NCI-H1436 treated with DMSO at 0.1 percent for 48 hours (cell line): ENCODE measurements at places on chromosomes 3 and 15.

DNA sequence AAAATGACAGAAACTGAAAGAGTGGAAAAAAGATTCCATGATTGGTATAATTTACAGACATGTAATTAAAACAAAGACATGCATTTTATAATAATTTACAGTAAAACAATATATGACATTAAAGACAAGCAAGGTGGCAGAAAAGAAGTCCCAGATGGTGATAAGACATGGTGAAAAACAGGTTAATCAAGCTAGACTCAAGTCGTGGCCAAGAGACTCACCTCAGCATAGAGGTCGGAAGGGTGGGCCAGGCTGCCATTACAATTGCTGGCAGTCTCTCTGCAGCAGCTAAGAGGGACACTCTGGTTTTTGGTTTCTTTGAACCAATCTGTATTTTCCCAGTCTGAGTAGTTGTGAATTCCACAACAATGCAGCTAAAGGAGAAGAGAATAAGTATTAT, 18.4 kb downstream of the TSPAN3 start:
- no peak for DNase-seq

DNA sequence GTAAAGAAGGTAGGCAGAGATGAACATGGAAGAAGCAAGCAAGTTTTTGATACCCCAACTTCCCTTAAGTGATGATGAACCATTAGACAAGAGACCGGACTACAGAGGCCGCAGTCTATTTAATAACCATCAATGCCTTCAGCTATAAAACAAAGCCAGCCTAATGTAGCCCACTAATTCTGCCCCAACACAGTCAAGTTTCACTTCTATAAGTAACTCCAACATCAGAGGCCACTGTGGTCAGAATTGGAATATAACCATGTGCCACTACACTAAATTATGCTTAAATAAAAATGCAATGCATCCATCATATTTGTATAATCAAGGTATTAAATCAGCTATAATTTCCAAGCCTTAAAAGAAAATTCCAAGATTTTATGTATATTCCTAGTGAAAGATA, 234.7 kb downstream of the FOXP1 start:
- no peak for DNase-seq

DNA sequence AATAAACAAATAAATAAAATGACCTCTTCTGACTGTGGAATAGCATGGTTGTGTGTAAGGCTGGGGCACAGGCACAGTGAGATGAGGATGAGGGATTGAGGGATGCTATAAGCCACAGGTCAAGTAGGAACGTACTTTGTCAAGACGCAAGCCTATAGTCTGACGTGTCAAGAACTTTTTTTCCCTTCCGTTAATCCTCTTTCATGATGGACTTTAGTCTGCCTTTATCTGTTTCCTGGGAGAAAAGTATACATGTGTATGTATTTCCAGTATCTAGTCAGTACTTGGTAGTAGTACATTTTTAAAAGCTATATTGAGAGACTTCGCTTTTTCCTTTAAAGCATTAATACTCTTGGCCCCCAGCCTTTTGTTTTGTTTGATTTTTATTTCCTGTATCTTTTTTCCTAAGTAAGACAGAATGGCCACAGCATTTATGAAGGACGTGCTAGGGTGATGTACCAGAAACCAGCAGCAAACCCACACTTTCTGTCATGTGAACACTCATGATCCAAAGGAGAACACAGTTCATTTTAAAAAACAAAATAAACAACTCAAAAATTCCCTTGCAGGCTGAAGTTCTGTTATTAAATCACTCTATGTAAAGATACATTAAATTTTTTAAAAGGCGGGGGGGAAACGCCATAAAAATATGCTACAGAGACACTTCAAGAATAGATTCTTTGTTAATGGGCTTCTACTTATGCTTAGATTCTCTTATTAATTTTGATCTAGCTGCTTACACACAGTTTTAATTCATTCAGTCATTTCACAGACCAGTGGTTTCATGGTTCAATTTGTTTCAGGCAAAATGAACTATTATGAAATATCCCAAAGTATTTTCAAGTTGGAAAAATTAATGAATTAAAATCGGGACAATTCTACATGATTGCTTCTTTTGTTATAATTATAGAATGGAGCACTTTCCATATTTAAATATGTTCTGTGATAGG, 114.7 kb downstream of the SNRK start:
- no peak for DNase-seq

DNA sequence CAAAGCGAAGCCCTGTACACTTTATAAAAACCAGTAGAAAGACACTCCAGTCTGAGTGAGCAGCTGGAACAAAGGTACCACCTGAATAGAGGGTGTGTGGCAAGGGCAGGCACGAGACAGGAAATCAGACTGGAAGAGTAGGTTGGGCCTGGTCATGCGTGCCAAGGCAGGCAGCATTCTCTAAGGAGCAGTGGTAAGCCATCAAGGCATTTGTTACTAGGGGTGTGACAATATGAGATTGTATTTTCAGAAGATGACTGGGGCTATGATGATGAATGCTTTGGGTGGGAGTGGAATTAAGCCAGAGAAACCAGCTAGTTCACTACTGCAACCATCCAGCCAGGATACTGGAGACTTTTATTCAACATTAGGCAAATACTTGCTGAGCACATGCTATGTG, 5.0 kb downstream of the JMJD7 start:
- DNase-seq = no peak

GRCh38 chr15:85692321-85692720, 102.4 kb downstream of the KLHL25 start:
- no peak for DNase-seq

DNA sequence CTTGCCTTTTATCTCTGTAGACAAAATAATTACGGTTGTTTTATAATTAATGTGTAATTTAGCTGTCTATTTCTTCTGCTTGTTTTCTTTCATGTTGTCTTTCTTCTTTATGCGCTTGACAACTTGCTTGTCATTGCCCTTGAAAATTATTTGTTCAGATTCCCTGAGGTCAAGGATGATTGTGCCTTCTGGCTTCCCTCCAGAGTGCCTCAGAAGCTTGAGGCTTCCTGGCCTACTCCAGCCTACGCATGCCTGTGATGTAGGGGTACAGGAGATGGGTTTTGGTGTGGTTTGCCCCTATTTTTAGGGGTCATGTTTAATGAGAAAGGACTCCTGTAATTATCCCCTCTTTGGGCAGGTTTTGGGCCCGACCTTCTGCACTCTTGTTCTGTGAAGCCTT, 231.5 kb downstream of the SV2B start:
- no peak for DNase-seq

- DNase-seq = peak; percentile 13
Measured at GRCh38 chr3:134798681-134799311, 3.7 kb downstream of the EPHB1 start.

DNA sequence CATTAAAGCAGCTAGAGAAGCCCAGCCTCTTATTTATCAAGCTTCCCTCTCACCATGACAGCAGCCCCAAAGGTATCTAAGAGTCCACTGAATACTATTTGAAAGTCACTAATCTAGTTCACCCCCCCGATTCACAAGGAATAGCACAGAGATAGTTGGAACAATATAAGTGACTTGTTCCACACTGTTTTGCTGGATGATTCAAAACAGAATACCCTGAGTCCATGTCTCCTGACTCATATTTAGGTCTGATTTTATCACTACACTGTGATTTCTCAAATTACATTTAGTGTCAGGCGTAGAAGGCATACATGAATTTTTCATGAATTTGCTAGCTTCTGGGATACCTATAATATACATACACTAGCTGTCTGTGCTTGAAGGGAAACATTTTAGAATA, 18.7 kb upstream of the EOGT start:
- DNase-seq = no peak

DNA sequence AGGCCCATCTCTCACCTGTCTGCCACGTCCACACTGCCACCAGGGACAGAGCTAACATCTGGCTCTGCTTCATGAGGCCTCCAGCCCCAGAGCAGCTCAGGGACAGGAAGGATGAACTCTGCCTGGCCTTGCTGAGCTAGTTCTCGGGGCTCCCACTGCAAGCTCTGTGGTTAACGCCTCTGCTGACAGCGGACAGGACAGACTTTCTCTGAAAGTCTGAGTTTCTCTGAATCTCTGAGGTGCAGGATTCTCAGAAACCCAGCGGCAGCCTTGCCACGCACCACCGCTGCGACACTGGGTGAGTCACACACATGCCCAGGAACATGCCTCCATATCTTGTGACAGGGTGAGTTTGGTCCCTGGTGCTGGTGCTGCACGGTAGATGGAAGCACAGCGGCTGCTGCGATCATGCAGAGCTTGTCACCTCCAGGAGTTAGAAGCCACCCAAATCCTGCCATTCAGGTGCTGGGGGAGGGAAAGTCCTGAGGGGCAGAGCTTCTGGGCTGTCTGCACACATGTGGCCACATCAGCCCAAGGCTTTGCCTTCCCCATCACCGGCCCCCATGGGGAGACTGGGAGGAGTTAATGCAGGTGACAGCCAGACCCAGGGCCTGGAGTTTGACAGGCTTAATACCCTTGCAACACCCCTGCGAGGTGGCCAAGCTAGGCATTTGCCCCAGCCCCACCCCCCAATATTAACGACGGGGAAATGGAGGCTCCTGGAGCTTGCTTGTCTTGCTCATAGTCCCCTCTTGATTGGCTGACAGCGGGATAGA, 267.0 kb downstream of the PLCL2 start:
- no peak for DNase-seq

- DNase-seq = no peak
Measured at GRCh38 chr3:15500107-15500724, 21.3 kb downstream of the COLQ start.

GRCh38 chr3:56988458-56989168, 71.9 kb upstream of the SPATA12 start:
- DNase-seq = peak; percentile 1

DNA sequence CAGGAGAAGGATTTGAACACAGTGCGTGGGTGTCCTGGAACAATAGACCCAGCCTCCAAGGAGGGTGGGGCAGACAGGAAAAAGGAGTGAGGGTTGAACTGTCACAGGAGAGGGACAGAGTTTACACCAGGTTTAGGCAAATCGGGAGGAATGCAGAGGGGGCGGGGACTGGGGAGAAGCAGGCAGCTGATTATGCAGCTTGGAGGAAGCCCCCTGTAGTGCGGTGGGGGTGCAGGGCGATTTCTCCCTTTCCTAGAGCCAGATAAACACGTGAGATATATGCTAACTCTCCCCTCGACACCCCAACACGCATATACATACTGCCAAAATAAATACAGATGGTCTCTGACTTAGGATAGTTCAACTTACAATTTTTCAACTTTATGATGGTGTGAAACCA, 108.6 kb upstream of the PRR20G start:
- no peak for DNase-seq

DNA sequence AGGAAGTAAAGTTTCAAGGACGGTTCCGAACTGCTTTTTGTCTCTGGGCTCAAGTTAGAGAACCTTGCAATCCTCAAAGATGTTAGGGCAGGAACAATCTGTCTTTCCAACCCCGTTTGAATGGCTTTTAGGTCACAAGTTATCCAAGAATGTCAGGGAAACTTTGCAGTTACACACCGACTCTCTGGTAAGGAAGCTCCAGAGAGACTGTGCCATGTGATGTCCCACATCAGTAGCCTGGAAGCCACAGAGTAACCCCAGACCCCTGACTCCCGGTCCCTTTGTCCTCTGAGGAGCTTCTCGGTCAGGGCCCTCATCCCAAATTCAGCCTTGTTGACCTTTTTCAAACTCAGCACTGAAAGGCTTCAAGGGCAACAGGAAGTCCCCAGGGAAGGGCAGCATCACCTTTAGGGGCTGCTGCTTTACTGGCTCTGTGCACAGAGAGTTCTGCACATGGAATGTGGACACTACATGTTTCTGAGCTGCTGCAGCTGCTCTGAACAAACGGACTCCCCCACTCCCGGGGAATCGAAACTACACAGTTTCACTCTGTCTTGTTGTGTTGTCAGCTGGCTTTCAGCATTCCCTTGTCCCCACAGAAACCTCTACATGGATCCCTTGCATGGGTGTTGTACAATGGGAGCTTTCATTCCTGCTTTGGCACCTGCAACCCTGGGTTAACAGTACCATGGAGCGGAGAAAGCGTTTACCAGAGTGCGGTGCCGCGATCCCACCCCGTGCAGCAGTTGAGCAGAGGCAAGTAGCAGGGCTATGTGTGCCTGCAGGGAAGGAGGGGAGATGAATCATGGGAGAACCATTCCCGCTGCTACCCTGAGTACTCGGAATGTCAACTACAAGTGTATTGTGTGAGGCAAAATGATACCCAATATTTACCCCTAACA, 408.2 kb upstream of the THBS1 start:
- no peak for DNase-seq

DNA sequence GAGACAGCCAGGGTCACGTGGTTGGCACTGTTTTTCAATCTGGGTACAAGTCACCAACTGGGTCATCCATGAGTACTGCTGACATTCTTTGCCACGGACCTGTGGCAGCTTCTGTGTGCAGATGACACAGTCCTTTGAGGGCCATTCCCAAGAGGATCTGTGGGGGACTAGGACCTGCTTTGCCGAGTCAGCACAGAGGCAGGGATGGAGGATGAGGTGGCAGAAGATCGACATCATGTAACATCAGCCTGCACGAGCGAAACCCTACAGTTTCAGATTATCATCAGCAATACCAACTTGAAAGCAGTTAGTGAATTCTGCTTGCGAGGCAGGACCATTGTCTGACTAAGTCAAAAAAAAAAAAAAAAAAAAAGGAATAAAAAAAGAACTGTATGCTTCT, 227.7 kb downstream of the FOXP1 start:
- no peak for DNase-seq

- DNase-seq = no peak
Measured at GRCh38 chr3:133956982-133957381, 61.3 kb upstream of the RAB6B start.

DNA sequence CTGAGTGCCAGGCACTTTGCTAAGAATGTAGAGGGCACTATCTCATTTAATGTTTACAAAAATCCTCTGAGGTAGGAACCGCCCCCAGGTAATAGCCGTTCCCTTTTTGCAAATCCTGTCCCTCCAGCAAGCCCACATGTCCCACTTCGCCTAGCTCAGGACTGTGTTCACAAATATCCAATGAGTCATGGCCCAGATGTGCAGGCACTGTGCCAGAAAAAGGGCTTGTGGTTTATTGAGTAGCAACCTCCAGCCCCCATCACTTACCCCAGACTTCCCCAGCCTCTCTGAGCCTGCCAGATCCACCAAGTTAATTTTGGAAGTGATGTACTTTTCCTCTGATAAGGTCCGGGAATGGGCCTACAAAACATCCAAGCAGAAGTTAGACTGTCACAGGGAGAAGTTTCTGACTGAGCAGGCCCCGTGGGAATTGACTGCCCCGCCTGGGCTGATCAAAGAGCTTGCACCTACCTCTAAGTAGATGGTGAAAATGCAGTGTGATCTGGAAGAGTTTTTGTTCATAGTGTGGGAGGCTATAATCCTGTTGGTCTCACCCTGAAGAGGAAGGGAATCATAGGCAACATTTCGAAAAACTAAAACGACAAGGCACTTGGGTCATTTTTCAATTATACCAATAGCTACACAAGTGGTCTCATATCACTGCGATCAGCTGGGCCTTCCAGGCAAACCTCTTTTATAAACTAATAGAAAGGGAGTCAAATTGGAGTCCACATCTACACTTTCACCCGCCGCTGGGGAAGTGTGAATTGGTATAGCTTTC, 15.7 kb downstream of the KIF9 start:
- no peak for DNase-seq

GRCh38 chr3:171881251-171881650, 38.1 kb downstream of the TMEM212 start:
- DNase-seq = no peak

- DNase-seq = no peak
Measured at GRCh38 chr3:100104442-100104798, 9.9 kb downstream of the FILIP1L start.

GRCh38 chr15:51094606-51095569, at the start of gene TNFAIP8L3:
TSS of gene TNFAIP8L3 (minus strand) at chr15:51094906. CDS start at chr15:51094595, 311 bp downstream.
- no peak for DNase-seq

- no peak for DNase-seq
Measured at GRCh38 chr3:138230525-138230924, 43.4 kb downstream of the ARMC8 start.

- no peak for DNase-seq
Measured at GRCh38 chr15:38666865-38667510, 102.4 kb upstream of the RASGRP1 start.
